Epithelial cell of proximal tubule (primary cell): ENCODE measurements at places on chromosomes 6 and 20.
A peak's percentile ranks its signal among the peaks of the same experiment; 100 is the strongest.

GRCh38 chr6:138692978-138693909, 80.3 kb upstream of the CCDC28A start:
- no peak for DNase-seq

DNA sequence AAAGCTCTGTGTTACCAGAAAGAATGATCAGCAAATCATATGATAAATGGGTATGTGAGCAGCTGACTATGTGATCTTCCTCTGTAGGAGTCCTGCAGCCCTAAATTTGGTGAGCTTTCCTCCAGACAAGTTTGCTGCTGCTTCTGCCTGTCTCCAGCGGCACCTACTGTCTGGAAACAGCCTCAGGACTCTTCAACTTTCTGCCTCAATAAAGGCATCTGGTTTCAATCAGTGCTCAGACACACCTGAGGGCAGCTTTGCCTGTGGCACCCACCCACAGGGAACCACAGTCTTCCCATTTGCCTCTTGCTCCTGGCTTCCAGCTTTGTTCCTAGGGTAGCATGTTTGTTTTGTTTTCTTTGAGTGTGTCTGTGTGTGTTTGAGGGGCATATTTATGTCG, 727.9 kb upstream of the MAN1A1 start:
- DNase-seq, result no peak

- no peak for DNase-seq
Measured at GRCh38 chr20:454951-455350, 7.4 kb downstream of the TBC1D20 start.

DNA sequence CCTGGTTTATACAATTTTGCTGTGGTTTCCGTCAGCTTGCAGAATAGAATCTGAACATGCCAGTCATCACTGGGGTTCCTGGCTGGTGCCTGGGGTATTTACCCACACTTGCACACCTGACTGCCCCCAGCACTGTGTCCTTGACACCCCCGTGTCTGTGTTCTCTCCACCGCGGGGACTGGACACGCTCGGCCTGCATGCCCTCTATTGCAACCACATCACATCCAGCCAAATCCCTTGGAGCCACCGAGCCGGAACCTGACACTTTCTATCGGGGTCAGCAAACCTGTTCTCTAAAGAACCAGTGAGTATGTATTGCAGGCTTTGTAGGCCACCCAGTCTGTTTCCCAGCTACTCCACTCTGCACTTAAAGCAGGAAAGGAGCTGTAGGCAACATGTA, 527.5 kb downstream of the PRKN start:
- DNase-seq, result peak; percentile 41

DNA sequence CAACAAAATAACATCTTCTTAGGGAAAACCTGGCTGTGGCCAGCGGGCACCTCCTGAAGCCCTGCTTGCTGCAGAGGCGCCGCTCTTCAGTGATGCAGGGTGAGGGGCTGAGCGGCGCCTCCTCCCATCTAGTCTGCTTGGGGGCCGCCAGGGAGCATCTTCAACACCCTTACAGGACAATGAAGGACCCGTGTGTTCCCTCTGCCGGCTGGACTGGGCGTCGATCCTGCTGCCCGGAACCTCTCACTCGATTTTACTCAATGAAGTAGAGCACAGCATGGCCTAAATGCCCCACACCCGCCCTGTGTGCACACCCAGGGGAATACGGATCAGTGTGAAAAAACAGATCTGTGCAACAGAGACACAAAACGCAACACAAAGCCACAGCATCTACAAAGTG, 28.5 kb upstream of the MPC1 start:
- no peak for DNase-seq

GRCh38 chr20:50169329-50169823, 15.9 kb upstream of the PEDS1 start:
- DNase-seq, result no peak

DNA sequence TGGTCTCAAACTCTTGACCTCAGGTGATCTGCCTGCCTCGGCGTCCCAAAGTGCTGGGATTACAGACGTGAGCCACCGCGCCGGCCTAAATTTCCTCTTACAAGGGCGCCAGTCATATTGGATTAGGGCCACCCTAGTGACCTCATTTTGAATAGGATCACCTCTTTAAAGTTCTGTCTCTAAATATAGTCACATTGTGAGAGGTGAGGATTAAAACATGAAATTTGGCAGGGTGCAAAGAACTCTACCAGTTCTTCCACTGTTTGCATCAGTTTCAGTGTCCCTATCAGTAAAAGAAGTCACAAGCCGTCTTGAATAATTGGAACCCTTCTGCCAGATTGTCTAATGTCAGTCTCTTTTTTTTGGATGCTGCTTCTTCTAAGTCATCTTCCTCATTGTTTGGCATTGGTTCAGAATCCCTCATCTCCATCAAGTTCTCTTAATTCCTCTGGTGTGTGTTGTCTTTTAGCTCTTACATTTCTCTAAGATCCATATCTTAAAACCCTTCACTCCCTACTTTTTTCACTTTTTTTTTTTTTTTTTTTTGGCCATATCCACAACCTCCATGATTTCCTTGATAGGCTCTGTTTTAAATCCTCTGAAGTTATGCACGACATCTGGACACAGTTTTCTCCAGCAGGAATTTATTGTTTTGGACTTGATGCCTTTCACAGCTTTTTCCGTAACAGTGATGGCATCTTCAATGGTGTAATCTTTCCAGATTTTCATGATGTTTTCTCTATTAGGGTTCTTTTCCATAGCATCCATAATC, 56.8 kb downstream of the NCOA3 start:
- no peak for DNase-seq

- no peak for DNase-seq
Measured at GRCh38 chr20:60327971-60328660, 369.9 kb downstream of the CDH26 start.

DNA sequence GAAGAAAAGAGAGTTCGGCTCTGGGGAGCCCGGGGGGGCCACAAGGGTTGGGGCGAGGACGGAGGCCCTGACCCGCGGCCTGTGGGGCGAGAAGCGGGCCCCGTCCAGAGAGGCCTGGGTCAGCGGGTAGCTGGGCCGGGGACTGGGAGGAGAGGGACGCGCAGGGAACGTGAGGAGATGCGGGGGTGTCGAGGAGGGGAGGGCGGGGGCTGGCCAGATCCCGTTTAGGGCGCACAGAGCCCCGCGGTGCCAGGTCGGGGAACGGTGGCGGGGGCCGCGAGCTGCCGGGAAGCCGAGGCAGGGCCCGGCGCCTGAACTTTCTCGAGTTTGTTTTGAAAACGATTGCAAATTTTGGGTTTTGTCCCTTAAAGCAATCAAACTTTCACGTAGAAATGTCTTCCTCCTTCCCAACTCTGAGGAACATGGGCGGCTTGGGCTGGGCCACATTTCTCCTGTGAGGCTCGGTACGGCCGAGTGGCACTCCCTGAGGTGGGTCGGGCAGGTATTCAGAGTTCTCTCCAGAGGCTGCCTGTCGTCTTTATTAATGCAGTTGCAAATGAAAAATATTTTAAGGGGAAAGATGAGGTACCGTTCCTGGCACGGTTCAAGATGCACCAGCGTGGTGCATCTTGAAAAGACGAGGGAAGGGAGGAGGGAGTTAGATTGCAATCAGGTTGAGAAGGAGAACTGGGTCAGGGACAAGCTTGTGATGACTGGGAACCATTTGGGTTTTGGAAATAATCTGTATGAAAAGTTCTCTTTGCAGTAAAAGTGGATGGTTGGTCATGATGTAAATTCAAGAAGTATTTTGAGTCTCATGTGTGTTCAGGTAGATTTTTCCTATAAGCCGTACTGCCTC, 972 bp downstream of the RNF8 start:
- no peak for DNase-seq

DNA sequence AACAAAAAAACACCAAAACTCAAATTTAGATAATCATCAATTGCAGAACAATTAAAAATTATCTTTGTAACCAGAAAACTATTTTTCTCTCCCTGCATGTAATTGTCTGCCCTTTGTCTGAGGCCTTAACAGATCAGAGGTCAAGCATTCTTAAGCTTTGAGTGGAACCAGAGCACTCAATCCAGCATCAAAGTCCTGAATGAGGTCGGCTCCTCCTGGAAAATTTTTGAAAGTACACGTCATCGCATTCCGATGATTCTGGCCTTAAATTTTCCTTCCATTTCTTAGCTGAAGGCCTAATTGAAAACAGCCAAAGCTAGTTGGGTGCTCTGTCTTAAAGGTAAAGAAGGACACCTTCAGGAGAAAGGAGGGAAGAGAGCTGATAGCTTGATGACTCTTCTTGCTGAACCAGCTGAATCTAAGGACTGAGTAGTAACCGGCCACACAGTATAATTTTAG, 510.2 kb upstream of the SULF2 start:
- DNase-seq, result peak; percentile 99

DNA sequence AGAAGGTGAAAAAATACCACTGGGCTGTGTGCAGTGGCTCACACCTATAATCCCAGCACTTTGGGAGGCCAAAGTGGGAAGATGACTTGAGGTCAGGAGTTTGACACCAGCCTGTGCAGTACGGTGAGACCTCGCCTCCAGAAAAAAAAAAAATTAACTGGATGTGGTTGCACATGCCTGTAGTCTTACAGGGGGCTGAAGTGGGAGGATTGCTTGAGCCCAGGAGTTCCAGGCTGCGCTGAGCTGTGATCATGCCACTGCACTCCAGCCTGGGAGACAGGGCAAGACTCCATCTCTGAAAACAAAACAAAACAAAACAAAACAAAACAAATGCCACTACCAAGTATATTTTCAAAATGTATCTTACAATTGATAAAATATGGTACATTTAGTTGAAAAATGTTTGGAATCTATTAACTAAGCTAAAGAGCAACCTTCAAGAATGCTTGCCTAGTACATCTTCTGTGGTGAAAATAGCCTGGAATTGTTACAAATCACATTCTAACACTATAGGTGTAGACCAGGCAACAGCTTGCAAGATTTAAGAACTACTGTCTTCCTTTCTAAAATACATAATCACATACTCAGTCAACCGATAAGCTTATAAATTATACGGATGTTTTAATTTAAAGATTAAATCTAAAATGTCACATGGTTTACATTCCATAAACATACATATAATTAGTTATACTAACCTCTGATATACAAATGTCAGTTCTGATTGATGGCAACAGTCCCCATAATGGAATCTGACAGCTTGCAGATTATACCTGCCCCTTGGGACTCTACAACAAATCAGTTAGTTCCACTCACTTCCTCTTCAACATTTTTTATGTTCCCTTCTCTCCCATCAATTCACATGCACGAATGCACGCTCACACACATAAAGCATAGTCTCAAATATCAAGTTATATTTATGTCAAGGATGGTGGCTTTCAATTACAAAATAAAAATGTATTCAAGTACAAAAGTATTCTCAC, 150.8 kb downstream of the ASCC3 start:
- no peak for DNase-seq

- DNase-seq, result no peak
Measured at GRCh38 chr6:47202644-47203205, 107.0 kb downstream of the TNFRSF21 start.

GRCh38 chr6:41878246-41878645, 16.9 kb downstream of the USP49 start:
- DNase-seq, result no peak

DNA sequence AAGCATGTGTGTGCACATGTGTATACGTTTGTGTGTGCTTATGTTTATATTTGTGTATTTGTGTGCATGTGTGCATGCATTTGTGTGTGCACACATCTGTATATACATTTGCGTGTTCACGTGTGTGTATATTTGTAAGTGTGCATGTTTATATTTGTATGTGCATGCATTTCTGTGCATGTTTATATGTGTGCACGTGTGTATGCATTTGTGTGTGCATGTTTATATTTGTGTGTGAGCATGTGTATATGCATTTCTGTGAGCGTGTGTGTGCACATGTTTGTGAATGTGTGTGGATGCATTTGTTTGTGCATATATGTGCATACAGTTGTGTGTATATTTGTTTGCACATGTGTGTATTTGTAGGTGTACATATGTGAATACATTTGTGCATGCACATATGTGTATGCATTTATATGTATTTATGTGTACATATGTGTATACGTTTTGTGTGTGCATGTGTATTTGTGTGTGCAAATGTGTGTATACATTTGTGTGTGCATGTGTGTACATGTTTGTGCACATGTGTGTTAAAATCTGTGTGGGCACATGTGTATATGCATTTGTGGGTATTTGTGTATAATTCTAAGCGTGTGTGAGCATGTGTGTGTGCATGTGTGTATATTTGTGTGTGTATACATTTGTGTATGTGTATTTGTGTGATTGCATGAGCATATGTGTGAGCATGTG, 140.4 kb upstream of the AFDN start:
- DNase-seq, result no peak

GRCh38 chr6:16473184-16473907, 235.0 kb downstream of the GMPR start:
- DNase-seq, result no peak

GRCh38 chr6:22062807-22063408, 233.9 kb downstream of the PRL start:
- DNase-seq, result no peak

GRCh38 chr20:14310977-14311627, 26.3 kb downstream of the FLRT3 start:
- no peak for DNase-seq

DNA sequence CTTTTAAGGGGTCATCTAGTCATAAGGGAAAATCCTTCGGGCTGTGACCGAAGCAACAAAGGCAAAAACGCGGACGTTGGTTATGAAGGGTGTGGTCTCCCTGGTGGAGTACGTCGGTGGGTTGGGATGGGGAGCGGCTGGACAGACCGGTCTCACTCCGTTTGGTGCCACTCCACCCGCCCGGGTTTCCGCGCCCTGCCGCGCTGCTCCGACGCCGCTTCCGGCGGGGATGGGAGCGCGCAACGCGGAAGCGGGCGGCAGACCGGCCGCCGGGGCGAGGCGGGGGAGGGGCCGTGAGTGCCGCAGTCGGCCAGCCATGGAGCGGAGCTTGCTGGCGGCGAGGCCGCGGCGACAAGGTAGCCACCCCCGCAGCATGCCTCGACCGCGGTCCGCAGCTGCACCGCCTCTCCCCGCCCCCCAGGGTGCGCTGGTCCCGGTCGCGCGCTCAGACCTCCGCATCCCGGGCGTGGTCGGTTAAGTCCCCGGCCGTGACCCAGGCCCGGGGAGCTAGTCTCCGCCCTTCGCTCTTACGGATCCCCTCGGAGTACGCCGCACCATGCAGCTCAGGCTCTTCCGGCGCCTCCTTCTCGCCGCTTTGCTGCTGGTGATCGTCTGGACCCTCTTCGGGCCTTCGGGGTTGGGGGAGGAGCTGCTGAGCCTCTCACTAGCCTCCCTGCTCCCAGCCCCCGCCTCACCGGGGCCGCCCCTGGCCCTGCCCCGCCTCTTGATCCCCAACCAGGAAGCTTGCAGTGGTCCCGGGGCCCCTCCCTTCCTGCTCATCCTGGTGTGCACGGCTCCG, at the start of gene B3GALT4:
Gene B3GALT4, plus strand, starts transcription at position 260 of the 799 bp plus-strand sequence. Its CDS starts 297 bp downstream, at position 557.
- no peak for DNase-seq

DNA sequence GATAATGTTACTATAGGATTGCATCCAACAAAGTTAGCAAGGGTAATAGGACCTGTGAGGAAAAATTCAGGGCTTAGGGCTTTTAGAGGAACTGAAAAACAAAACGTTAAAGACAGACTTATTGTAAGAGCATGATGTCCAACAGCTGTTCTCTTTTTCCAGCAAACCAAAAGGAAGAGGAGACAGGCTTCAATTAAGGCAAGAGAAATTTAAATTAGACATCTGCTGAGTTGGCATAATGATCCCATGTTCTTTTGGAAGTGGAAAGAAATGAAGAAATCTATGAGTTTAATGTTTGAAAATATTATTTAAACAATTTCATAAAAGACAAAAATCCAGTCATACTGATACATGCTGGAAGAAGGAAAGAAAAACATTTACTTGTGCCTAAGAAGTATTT, 95.7 kb upstream of the HMGCLL1 start:
- DNase-seq, result no peak
